Activated T-helper 17 cell treated with anti-CD3 and anti-CD28 coated beads, Interleukin-2, amount 50 U/mL, for 72 hours (primary cell): ENCODE measurements at places on chromosomes 7 and 10.
A peak's percentile ranks its signal among the peaks of the same experiment; 100 is the strongest.

DNA sequence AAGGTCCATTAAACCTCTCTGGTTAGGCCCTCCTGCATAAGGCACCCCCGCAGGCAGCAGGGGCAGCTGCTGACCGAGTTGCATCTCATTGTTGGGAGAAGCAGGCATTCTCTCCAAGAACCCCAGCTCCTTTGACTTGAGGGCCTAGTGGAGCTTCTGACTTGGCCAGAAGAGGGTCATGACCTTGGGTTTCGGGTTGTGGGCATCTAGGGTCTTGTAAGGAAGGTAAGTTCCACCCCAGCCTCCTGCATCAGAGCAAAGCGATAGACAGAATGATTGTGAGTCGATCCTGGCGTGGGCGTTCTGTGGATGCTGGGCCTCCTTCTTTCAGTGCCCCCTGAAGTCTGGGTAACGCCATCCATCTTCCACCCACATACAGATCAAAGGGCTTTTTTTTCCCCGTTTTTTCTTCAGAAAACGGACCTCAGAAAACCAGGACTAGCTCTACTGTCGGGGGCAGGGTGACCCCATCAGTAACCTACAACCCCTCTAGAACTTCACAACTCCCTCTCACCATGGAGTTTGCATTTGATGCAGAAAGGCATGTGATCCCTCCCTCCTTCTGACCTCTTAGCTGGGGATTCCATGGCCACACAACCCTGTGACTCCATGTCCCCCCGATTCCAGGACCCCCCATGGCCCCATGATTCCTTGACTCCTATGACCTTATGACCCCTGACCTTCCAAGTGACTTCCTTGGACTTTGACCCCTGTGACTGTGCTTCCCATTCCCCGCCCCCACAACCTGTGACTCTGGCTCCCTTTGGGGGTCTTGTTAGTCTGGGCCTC, 3.0 kb downstream of the SEMA4G start:
- ATAC-seq = no peak

- ATAC-seq = no peak
These were observed 39.4 kb upstream of the ZNF488 start for GRCh38 chr10:47423476-47423875.

- no peak for ATAC-seq
These were observed 2.1 kb downstream of the NPC1L1 start for GRCh38 chr7:44538798-44539668.

DNA sequence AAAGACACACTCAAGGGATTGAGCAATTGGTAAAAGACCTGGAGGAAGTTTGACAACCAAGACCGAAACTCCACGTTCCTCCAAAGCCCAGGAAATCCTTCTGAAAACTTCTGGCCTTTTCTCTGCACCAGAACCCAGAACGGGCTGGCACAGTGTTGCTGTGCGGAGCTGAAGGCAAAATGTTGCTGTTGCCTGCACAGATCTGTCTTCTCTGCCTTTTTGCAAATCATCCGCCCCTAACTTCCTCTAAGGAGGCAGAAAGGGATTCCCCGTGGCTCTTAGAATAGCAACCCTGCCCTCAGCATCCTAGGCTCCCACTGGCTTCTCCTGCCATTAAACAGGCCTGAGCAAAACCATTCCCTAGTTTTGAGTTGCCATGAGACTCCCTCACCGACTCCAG, 44.9 kb downstream of the FIGNL1 start:
- no peak for ATAC-seq

- ATAC-seq = no peak
These were observed 54.4 kb upstream of the TMEM72 start for GRCh38 chr10:44856696-44857095.

GRCh38 chr7:21624320-21624719, 81.5 kb downstream of the DNAH11 start:
- ATAC-seq = no peak

- ATAC-seq = no peak
These were observed 6.8 kb upstream of the HIPK2 start for GRCh38 chr7:139784648-139785047.

DNA sequence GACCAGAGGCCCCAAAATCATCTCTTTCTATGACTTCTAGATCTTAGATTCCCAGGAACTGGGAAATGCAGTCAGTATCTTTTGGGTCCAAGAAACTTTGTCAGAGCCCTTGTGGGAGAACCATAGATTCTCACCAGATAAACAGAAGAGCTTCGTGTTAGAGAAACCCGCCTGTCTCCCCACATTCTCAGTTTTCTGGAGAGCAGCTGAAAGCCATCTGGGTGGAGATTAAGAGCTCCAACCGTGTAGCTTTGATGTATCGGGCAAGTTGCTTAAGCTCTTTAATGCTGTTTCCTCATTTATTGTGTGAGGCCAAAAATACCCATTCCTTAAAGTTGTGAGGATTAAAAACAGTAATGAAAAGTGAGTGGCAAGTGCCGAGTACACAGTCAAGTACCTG, 107.6 kb downstream of the WDR37 start:
- ATAC-seq = no peak

DNA sequence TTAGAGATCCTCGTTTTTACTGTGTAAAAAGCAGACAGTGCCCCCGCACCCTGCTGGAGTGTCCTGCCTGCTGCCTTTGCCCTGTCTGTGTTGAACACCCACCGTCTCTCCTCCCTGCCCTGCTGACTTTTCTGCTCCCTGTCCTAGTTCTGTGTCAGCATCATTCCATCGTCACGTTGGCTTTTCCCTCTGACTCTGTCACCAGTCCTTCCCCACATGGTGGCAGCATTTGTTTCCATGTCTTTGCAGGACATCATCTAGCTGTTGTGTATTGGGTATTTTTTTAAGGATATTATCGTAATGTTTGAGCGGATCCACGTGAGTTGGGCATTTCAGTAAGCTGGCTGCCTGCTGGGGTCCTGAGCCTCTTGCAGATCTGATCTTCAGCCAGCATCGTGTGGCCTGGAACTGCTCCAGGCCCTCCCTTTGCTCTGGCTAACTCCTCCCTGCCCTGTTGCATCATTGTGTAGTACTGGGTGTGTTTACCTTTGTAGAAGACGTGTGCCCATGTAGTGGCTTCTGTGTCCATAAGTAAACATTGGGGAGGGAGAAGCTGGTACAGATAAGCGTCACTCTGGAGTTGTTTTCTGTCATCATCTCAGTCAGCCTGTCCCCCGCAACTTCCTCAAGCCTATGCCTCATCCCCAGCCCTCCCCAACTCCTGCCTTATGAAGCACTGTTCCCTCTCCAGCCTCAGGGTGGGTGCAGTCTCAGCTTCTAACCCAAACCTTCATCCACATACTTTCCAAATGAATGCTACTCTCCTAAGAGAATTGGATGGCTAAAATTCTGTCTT, 44.3 kb downstream of the TRRAP start:
- no peak for ATAC-seq

DNA sequence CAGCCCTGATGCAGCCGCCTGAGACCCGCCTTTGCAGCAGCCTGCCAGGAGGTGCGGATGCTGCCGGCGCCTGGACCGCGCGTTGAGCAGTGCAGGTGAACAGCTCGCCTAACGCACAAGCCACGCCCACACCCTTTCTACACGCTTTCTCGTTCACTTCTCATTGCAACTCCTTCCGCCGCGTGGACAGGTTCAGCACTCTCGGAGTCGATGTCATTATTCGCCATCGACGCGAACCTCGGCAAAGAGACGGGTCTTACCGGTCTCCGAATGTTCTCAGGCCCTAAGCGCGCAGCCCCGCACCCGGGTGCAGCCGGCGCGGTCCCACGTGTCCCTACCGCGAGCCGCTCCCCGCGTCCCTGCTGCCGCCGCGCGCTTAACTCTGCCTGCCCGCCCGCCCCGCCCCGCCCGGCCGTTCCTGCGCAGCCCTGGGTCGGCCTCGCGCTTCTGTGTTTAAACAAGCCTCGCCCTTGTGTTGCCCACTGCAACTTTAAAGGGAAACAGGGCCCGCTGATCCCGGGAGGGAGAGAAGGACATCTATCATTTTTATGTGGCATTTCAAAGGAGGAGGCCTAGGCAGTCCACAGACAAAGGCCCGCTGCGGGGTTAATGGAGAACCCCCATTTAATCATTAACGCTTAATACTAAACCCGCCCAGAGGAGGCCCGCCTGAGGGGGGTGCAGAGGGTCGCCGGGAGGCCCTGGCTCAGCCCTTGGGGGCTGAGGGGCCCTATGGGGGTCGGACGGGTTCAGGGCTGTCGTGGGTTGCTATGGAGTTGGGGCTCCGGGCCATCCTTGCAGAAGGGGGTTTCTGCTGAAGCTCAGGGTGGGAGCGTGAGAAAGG, 128.5 kb downstream of the WDR11 start:
- ATAC-seq = no peak

DNA sequence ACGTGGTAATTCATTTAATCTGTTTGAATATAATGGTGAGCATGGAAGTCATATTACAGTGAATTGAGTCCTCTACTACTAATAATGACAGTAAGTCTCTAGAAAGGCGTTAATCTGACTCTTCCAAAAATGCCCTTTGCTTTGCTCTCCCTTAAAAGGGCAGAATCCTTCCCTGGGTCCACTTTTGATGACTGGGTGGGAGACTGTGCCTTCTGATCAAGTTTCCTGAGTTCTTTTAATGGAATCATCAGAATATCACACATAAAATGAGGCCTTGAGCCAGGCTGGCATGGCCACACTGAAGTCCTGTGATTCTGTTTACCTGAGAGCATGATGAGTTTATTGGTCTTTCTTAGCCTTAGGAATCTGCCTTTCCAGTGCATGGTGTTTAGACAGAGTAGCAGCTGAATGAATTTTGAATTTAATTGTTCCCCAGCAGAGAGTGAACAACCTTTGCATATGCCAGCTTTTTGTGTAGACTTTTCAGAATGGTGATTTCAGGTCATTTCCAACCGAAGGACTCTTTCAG, 33.3 kb downstream of the PAPSS2 start:
- ATAC-seq = no peak

DNA sequence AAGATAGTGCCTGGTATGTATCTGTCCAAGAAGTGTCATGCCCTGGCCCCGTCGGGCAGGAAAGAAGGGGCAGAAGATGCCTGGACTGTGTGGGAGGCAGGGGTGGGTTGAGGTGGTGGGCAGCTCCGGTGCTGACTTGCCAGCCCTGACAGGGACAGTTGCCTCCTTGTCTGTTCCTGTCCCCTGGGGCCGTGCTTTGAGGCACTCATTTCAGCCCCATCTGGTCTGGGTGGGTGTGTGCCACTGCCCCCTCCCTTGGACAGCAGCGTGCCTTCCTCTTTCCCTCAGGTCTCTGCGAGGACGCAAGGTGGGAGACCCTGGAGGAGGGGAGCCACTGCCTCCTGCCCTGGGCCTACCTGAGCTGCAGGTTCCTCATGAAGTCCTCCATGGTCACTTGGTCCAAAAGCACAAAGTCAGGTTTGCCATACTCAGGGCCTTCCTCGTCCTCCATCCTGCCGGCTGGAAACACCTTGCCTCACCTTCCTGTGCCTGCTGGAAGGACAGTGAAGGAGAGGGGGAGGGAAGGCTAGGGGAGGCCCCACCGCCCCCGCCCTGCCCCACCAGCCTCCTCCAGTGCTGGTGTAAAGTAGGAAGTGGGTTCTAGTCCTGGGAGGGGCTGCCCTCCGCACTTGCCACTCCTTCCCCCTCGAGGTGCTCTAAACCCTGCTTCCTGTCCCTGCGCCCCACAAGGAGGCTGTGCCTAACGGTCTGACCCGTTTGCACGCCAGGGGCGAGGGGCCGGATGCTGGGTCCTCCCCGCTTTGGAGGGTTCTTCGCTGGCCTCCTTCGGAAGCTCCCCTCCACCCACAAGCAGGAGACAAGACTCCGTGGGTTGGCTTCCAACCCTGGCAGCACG, at the start of gene MYO1G:
Gene MYO1G (minus strand): TSS at position 505 of the 856 bp plus-strand sequence. CDS start 54 bp downstream, at position 451.
- ATAC-seq = peak; percentile 66

DNA sequence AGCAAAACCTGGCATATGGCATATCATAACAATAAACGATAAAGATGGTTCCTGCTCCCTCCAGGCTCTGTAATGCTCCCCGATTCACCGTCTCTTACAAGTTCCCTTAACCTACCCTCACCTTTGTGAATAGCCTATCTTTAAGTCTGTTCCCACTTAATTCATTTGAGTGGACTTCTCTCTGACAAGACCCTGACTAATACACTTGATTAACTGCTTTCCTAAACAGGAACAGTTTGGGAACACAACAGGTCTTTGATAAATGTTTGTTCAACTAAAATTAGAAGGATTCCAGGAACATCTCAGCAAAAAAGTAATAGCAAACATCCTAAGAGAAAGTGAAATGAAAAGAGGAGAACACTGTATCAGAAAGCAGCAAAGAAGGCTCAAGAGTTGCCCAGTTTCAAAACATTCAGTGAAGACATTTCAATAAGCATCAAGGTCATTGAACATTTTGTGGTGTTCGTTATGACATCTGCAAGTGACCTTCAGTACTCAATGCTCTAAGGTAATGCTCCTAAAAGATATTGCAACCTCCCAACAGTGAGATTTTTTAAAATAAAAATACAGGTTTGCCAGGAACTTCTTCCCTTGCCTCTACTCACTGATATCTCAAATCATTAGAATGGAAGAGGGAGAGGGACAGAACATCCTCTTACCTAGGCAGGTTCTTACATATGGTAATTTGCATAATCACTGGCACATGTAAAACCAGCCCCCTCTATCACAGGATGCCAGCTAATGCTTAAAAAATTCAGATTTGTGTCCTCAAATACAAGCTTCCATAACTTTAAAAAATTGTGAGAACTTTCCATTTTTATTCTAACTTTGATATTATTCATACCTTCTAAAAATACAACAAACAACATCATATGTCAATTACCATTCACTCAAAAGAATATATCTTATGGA, 11.4 kb upstream of the ARHGAP12 start:
- ATAC-seq = no peak

DNA sequence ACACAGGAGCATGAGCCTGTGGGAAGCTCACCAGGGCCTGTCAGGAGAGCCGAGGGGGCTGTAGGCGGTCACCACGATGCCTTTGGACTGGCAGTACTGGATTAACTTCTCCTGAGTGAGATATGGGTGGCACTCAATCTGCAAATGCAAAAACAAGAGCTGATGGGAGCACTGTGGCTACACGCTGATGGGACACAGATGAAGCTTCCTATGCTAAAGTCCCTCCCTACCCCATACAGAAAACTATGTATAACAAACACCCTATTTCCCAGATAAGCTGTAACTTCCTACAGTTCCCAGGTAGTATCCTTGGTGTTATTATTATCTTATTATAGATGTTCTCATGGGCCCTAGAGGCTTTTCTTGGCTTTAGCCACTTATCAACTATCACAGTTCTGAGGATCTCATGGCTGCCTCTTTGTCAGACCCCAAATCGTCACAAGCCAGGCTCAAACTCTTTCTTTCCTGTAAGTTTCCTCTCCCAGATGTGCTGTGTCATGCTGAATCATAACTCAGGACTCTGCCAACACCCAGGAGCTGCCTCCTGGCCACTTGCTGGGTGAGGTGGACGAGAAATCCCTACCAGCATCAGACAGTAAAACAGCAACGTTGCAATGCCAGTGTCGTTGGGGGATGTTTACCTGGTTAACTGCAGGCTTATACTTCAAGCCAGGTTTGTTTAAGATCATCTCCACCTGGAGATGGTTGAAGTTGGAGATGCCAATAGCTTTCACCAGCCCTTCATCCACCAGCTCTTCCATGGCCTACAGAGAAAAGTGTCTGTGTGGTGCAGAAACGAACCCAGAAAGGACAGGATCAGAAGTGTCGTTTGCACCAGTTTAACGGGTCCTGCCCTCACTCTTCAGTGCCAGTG, 10.3 kb downstream of the AKR1B1 start:
- no peak for ATAC-seq

- no peak for ATAC-seq
These were observed 165.6 kb upstream of the PRR15 start for GRCh38 chr7:29398011-29398410.
